Fibroblast of skin of left biceps (primary cell): ENCODE measurements at places on chromosomes 13 and 19.

- peak; percentile 1 for DNase-seq
These were observed 51.3 kb downstream of the ERICH6B start for GRCh38 chr13:45564133-45564776.

GRCh38 chr13:79541426-79542049 lies 60.6 kb downstream of the NDFIP2 start:
- peak; percentile 21 for DNase-seq

GRCh38 chr13:70415136-70415535 lies 306.9 kb upstream of the KLHL1 start:
- no peak for DNase-seq

DNA sequence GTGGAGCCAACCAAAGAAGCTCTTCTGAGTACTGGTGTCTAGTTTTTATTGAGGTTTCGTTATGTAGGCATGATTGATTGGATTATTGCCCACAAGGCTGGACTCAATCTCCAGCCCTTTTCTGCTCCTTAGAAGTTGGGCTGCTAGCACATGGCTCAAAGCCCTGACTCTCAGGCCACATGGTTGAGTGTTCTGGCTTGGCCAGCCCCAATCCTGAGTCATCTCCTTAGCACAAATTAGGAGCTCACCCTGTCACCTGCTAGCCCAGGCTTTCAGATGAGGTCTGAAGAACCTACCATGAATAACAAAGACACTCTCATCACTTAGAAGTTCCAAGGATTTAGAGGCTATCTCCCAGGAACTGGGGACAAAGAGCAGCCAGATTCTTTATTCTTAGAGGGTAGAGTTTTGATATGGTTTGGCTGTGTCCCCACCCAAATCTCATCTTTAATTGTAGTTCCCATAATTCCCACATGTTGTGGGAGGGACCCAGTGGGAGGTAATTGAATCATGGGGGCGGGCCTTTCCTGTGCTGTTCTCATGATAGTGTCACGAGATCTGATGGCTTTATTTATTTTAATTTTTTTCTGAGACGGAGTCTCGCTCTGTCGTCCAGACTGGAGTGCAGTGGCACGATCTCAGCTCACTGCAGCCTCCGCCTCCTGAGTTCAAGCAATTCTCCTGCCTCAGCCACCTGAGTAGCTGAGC lies 11.3 kb downstream of the DPY19L3 start:
- DNase-seq = no peak

DNA sequence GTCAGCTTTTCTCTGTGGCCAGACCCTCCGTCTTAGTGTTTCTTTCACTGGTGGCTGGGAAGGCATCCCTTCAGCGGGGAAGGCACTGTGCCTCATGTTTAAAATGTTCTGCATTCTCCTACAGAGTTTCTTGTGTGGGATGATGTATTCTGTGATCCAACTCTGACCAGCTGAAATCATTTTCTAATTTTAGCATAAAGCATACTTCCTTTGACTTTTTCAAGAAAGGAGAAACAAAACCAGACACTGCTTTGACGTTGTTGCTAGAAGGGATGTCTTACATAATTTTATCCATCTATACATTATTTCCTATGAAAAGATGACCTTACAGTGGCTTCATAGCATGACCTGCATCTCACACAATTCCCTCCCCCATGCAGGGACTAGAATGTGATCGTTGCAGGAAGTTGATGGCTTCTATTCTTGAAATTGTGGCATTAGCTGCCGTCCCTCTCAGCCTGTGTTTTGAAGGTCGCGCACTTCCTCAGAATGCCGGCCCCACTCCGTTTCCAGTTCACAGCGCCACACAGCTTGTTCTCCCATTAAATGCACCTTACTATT lies 38.6 kb upstream of the TEX29 start:
- no peak for DNase-seq

DNA sequence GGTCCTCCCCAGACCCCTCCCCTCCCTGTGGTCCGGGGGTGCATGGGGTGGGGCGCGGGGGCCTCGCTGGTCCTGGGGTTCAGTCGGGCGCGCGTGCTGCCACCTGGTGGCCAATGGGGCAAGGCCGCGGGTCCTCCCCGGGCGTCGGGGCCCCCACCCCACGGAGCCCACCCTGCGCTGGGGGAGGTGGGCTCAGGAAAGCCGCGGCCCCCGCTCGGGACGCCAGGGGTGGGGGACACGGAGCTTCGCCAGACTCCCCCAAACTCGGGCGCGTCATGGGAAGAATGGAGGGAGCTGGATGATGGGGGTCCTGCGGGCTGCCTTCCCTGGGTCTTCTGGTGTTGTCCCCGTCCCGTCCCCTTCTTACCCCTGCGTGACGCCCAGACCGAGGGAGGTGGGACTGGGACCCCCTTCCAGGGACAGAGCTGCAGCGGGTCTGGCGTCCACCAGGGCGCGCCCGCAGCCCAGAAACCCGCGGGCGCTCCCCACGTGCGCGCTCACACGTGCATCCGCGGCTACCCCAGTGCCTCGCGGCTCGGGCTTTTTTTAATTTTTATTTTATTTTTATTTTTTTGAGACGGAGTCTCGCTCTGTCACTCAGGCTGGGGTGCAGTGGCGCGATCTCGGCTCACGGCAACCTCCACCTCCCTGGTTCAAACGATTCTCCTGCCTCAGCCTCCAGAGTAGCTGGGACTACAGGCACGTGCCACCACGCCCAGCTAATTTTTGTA lies 19.8 kb upstream of the TCF3 start:
- DNase-seq = no peak

GRCh38 chr19:24054044-24054935 lies 32.7 kb upstream of the ZNF254 start:
- peak; percentile 18 for DNase-seq

DNA sequence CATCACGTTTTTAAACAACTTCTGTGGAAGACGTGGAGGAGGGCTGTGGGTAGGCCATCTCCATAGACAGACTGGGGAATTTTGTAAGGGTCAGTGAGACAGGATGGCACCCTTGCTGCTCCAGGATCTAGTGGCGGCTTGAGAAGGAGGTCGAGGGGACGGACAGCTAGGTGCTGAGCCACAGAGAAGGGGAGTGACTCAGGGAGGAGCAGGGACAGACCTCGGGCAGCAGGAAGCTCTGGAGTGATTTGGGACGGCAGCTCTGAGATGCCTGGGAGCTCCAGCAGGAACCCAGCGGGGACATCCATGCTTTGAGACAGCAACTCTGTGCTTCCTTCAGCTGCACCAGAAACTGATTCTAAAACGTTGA lies 169.1 kb upstream of the SOX1 start:
- DNase-seq = no peak

GRCh38 chr19:14979476-14980255 lies at the start of gene SLC1A6:
SLC1A6 (minus strand) TSS chr19:14979864; CDS start chr19:14972910, 6,954 bp downstream.
- no peak for DNase-seq

DNA sequence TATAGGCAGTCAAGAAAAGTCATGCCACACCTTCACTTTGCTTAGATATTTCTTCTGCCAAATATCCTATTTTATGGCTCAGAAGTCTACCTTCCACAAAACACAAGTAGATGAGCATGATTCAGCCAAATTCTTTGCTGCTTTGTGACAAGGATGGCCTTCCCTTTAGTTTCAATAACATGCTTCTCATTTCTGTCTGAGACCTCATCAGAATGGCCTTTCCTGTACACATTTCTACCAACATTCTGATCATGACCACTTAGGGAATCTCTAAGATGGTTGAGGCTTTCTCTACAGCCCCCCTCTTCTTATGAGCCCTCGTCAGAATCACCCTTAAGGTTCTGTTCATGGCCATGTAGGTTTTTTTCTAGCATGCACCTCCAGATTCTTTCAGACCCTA lies 96.2 kb downstream of the COL4A2 start:
- DNase-seq = no peak
